ENCODE measurements at places on chromosomes 1 and 21.

- DNase-seq, result no peak
Measured at GRCh38 chr1:213686983-213687382, 300.8 kb upstream of the PROX1 start.

- no peak for DNase-seq
Measured at GRCh38 chr1:153929426-153929825, 6.7 kb upstream of the GATAD2B start.

- DNase-seq, result no peak
Measured at GRCh38 chr21:45639206-45640000, 4.1 kb upstream of the PCBP3 start.

DNA sequence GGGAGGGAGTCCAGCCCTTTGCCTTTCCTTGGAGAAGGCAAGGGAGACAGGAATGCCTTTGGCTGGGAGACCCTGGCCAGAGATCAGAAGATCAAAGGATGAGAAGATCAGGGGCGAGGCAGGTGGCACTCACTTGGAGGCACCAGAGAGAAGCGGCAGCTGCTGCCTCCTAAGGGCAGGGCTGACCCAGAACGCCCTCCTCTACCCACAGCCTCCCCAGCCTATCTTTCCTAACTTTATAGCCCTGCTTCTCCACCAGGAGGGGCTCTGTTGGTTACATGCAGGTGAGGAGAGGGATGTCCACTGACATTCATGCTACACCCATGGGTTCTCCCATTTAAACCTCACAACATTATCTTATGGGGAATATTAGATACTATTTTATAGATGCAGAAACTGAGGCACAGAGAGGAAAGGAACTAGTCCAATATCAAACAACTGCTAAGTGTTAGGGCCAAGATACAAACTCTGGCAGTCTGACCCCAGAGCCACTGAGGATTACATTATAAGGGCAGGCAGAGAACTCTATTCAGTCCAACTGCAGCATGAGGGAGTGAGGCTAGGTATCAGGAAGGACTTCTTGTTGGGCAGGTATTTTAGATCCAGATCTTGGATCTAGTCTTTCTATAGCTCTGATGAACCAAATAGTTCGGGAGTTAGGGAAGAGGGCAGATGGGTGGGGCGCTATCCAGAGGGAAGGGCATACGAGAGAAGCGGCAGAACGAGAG is 19.9 kb downstream of the LGR6 start:
- DNase-seq, result no peak

- no peak for DNase-seq
Measured at GRCh38 chr1:14129009-14129408, 429.0 kb downstream of the PRDM2 start.

- DNase-seq, result no peak
Measured at GRCh38 chr1:187396929-187397796, 568.4 kb downstream of the PLA2G4A start.

- no peak for DNase-seq
Measured at GRCh38 chr1:81264976-81265375, 535.8 kb upstream of the ADGRL2 start.

Measured in anterior cingulate cortex (tissue), 58 donors.